Muscle of back (tissue), 13 donors: ENCODE measurements at places on chromosomes 1 and 21.
A peak's percentile ranks its signal among the peaks of the same experiment; 100 is the strongest.

DNA sequence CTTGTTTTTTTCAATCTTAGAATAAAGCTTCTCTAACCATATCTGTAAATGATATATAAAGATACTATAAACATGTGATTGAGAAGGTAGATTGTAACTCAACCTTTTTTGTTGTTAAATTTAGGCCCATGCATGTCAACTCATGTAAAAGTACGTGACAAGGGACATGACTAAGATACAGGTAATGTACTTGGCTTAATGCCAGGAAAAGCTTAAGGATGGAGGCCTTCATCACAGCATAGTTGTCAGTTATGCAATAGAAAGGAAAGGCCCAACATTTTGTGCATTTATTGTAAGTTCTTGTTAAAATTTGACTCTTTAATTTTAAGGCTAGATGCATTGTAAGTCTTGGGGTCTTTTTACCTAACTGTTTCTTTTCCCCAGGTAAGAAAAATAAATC lies 305.1 kb downstream of the LTN1 start:
- DNase-seq: no peak

DNA sequence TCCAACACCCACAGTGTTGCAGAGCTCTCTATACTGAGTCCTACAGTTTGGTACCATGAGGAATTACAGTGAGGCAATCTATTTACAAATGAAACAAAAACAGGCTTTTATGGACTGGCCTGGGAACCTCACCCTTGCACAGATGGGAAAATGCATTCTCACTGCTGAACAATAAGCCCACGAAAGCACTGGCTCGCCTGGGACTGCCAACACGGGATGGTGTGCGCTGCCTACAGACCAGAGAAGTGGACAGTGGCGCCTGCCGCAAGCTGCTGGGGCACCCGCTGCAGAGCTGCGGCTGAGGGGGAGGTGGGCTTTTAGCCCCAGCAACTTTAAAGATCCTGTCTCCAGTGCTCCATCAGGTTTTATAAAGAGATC lies 28.5 kb upstream of the ABCG1 start:
- DNase-seq: no peak

- DNase-seq: peak; percentile 69
These were observed 3.5 kb downstream of the HSPG2 start for GRCh38 chr1:21933397-21934248.

GRCh38 chr1:26022404-26022779 lies 817 bp downstream of the EXTL1 start:
- DNase-seq: no peak

GRCh38 chr21:14616380-14617039 lies 70.4 kb upstream of the SAMSN1 start:
- no peak for DNase-seq

DNA sequence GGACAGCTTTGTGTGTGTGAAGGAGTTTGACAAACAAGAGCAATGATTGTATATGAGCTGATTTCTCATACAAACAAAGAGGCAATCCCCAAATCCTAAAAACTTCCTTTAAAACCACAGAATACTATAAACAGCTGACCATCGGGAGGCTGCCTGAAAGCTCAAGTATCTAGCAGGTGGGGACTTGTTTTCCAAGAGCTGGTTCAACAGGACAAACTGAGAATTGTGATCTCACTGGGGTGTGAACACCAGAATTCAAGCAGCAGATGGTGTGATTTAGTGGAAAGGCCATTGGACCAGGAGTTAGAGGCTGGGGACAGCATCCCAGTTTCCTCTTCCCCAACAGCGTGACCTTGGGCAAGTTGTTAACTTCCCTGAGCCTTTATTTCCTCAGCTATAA lies 13.9 kb downstream of the LMX1A start:
- DNase-seq: peak; percentile 41

DNA sequence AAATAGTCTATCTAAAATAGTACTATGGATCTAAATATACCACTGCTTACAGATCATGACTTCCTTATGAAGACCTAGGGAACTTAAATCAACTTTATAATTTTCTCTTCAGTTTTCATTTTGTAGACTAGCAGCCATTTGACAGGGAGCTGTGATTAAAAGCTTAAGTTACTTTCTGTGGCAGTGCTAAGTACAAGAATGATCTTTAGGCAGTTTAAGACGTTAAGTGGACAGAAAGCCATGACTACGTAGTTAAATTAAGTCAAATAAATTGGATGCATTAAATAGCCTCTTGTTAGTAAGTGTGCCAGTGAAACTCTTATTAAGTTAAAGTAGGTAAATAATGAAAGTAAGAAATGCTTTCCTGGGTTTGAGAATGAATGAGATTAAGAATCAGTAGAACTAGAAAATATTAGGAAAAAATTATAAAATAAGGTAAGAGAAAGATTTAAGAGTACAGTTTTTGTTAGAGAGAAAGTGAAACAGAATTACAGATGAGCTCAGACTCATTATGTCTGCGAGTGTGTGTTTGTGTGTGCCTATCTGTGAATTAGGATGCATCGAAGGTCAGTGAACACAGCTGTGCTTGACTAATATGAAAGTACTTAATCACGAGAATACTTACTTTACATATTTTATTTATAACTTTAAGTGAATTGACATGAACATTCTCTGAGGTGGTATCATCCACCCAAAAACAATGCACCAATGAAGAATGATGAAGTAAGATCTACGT lies 336.9 kb downstream of the KCNT2 start:
- no peak for DNase-seq

DNA sequence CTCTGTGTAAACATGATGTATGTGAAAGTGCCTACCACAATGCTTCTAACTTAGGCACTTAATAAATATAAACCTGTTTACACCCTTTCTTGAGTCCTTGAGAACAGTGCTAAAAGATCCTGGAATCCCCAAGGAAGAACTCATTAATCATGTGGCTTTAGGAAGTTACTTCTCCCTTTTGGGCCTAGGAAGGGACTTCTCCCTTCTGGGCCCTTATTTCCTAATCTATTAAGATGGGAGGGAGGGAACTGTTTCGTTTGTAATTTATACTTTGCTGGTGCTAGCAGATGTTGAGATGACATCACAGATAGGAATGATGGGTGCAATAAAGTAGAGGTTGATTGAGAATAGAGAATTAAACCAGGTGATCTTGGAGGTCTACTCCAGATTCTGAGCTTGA lies 1.2 kb downstream of the BTF3L4 start:
- DNase-seq: no peak

DNA sequence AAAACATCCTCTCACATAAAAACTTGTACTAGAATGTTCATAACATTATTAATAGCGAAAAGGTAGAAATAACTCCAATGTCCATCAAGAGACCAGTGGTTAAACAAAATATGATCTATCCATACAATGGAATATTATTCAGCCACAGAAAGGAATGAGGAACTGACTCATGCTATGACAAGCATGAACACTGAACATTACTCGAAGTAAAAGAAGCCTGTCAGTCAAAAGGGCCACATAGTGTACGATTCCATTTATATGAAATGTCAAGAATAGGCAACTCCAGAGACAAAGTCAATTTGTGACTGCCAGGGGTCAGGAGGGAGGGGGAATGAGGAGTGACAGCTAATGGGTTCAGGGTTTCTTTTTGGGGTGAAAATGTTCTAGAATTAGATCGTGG lies 2.3 kb downstream of the VPS26C start:
- DNase-seq: no peak

- DNase-seq: no peak
These were observed 52.7 kb downstream of the TGFB2 start for GRCh38 chr1:218397752-218398339.

- no peak for DNase-seq
These were observed 2.6 kb downstream of the CTSE start for GRCh38 chr1:206021008-206021625.

GRCh38 chr1:28966617-28967016 lies 52.2 kb downstream of the EPB41 start:
- DNase-seq: no peak

DNA sequence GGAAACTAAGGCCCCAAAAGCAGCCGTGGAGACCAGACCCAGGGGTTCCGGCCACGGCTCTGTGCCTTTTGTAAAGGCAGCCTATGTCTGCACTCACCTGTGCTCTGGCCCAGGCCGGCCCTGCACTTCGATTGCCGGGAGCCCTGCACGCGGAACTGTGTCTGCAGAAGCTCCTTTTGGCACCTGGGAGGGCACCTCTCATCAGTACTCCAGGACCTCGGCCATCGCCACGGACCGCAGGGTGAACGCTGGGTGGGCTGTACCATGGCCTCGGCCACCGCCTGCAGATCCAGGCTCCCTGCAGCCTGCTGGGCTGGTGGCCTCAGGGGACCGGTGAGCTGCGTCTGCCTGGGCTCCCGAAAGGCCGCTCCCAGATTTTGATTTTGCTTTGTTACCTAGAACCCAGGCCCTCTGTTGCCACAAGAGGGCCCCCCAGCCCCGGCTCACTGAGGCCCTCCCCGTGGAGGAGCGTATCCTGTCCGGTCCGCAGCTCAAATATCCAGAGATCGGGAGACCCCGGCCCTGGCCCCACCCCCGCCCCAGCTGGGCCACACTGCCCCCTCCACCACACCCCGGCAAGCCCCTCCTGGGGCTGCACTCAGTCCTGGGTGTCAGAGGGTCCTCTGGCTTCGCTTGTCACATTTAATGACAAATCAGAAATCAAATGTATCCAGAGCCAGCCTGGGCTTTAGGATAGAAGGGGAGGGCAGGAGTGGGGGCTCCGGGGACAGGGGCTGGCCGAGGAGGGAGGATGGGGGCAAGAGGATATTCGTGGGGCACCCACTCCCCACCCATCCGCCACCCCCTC lies 60.2 kb upstream of the PDE9A start:
- peak; percentile 87 for DNase-seq

DNA sequence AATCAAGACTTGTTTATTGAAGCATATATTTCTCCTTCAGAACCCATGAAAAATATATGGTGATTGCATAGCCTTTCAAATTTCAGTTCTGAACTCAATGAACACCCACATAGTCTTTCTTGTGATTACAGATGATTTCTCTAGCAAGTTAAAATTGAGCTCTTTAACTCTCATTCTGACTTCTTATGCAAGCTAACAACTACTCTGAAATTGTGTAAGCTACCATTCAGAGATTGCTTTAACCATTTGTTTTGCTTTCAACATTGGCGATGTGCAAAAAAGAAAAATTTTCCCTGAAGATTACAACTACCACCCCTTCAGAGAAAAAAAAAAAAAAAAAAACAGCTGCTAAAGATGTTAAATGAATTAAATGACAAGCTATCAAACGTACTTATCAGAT lies 193.9 kb downstream of the DAB1 start:
- DNase-seq: no peak

GRCh38 chr1:168148916-168149315 lies 12.2 kb upstream of the GPR161 start:
- DNase-seq: no peak

GRCh38 chr1:178051071-178051470 lies 42.8 kb upstream of the RASAL2 start:
- DNase-seq: no peak

DNA sequence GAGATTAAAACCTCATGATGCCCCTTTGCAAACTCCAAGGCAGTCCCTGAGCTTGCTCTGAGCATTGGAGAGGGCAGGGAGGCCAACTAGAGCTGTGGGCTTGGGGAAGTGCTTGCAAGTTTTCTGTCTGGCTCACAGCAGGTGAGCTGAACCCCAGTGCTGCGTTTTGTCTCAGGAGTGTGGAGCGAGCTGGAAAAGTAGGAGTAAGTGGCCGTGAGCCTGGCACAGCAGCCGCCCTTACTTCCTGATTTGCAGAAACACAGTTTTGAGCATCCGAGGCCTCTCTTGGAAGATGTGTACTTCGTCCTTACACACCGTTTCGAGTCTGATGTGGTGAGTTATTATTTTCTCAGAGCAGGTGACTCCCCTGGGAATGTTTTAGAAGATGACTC lies 221.2 kb upstream of the C1orf174 start:
- DNase-seq: no peak

DNA sequence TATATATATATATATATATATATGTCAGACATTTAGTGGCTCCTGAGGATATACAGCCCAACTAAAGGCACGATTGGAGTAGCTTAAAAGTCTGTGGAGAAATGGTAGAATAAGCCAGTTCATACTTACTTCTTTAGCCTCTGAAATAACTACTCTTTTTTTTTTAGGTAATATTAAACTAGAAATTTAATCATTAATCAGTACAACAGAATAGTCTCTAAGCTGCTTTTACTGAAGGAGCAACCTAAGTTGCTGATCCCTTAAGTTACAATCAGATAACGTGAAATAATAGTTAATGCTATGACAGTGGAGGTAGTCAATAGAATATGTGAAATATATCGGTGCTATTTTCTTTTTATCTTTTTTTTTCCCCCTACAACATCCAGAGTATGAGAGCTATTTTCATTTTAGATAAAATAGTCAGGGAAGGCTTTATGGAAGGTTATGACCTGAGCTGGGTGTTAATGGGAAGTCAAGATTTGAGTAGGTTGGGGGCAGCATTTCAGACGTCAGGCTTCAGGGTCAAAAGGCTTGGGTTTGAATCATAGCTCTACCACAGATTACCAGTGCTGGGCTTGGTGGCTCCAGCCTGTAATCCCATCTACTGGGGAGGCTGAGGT lies 15.6 kb downstream of the ZMPSTE24 start:
- DNase-seq: no peak

GRCh38 chr1:94597701-94598100 lies 56.1 kb upstream of the F3 start:
- no peak for DNase-seq

GRCh38 chr1:67274623-67275325 lies 32.9 kb upstream of the IL12RB2 start:
- DNase-seq: no peak

DNA sequence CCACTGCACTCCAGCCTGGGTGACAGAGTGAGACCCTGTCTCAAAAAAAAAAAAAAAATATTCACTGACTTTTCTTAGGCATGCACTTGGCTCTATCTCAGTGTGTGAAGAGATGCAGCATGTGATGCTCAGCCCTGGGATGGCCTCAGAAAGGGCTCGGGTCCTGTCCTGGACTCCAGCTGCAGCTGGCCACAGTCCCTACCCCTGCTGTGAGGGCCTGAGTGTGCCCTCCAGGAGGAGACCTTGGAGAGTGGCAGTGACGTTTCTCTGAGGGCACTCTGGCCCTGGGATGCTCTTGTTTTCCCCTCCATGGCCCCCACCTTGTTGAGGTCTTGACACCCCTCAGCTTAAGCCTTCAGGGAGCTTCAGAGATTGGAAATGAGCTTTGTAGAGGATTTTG lies 81.9 kb upstream of the POU3F1 start:
- no peak for DNase-seq

GRCh38 chr1:180003026-180003695 lies 48.6 kb downstream of the CEP350 start:
- DNase-seq: no peak

DNA sequence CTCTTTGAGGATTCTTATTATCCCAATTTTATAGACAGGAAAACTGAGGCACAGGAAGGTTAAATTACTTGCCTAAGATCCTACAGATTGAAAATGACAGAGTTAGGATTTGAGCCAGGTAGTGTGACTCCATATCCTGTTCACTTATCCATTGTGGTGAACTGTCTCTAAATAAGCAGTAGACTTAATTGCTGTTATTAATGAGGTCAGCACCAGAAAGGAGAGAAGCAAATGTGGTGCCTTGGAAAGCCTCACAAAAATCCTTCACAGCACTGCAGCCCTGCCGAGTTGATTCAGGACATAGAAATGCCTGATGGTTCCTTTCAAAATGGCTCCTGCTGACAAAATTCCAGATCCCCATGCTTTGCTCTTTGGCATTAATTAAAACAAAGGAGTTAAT lies 193.3 kb upstream of the BEND5 start:
- DNase-seq: no peak

- peak; percentile 82 for DNase-seq
These were observed 20.3 kb upstream of the SLC5A9 start for GRCh38 chr1:48202030-48202752.

GRCh38 chr1:63746129-63746864 lies 27.5 kb upstream of the ROR1 start:
- peak; percentile 58 for DNase-seq
